Thyroid gland (tissue), 4 donors: ENCODE measurements at places on chromosomes 2 and 18. TPM values are rescaled to one million over a fixed set of nuclear protein-coding genes. Genes with fewer than 3 reads are reported as not detected.

FAM237A gene
- total RNA-seq = not detected

CRYGC gene
- not detected for total RNA-seq

MOGAT1 gene
- total RNA-seq = not detected

SFT2D3 gene
- total RNA-seq = 16.6 TPM

R3HDM1 gene
- 28.1 TPM for total RNA-seq

UPP2 gene
- not detected for total RNA-seq

CSRNP3 gene
- total RNA-seq = 9.0 TPM

PRKAG3 gene
- total RNA-seq = not detected

FBLN7 gene
- total RNA-seq = 33.6 TPM

GRHL1 gene
- total RNA-seq = 8.6 TPM

ITPRIPL1 gene
- 1.7 TPM for total RNA-seq

DNA sequence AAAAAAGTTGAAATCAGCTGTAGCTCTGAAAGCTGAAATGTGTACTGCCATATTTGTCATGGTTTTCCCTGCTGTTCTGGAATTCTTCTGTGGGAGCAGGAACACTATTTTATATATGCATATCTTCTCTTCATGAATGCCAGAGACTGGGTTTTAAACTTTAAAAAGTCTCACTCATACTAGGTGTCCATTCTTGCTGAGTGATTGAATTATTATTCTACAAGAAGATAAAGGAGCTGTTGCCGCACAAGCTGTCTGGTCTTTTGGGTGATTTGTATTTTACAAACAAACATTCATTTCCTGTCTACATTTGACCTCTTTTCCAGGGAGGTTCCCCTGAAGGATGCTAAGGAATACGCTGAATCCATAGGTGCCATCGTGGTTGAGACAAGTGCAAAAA is 40.5 kb upstream of the TXNDC2 start:
- no peaks in the 10 kb centered on the region for H3K27me3 ChIP-seq
- no peak overlapping the region for H3K4me3 ChIP-seq
- DNase-seq = no peak

GRCh38 chr2:45134014-45134413 is 124.8 kb upstream of the SIX2 start:
- H3K4me1 ChIP-seq = no peaks in the 10 kb centered on the region
- no peaks in the 10 kb centered on the region for H3K27me3 ChIP-seq
- no peak for DNase-seq
- H3K36me3 ChIP-seq = no peaks in the 10 kb centered on the region
- no peak overlapping the region for H3K4me3 ChIP-seq

- H3K27ac ChIP-seq = no peak overlapping the region
- no peaks in the 10 kb centered on the region for H3K4me1 ChIP-seq
- DNase-seq = no peak
These were observed 83.3 kb downstream of the GALNT14 start for GRCh38 chr2:31054842-31055388.

GRCh38 chr18:35510076-35510651 is 12.4 kb upstream of the INO80C start:
- H3K27me3 ChIP-seq = no peaks in the 10 kb centered on the region
- no peaks in the 10 kb centered on the region for H3K36me3 ChIP-seq
- DNase-seq = no peak
- H3K27ac ChIP-seq = no peak overlapping the region

DNA sequence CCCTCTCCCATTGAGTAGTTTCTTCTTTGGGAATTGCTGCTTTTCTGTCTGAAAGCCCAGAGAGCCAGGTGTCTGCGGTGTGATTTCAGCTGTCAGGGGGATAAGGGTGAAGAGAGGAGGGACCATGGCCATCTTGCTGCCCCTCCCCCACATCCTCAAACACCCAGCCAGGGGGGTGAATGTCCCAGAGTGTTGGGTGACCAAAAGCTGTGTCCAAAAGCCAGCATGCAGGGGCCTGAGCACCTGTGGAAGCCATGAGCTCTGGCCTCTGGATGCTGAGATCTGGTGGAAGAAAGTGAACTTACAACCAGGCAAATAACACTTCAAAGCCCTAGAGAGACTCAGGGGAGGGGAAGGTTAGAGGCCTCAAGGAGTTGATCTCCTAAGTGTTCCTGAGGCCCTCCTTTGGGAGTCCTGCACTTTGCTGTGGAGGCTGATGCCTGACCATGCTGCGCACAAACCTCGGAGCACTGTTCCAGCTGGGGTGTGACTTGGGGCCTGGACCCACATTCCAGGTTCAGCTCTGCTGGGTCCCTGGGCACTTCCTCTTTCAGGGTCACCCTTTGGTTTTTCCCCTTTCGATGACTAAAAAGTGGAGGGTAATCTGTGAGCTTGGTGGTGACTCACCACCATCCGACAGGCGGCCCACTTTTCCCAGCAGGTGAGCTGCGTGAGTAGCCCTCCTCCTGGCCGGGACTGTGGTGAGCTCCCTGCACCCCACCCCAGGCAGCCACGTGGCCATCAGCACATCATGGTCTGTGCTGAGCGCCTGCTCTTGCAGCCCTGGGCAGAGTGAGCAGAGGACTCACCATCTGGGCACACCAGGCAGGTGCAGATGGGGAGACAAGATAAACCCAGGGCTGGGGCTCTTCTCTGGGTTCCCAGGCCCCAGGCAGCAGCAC is 66.8 kb upstream of the FOSL2 start:
- H3K27me3 ChIP-seq = no peaks in the 10 kb centered on the region
- peaks cover 12% of the 10 kb centered on the region for H3K4me1 ChIP-seq
- H3K4me3 ChIP-seq = no peak overlapping the region
- H3K36me3 ChIP-seq = no peaks in the 10 kb centered on the region
- no peak for DNase-seq

- peaks cover 12% of the 10 kb centered on the region for H3K4me1 ChIP-seq
- no peak overlapping the region for H3K4me3 ChIP-seq
- no peaks in the 10 kb centered on the region for H3K27me3 ChIP-seq
- DNase-seq = peak; percentile 26
These were observed 9.4 kb upstream of the IL1RL1 start for GRCh38 chr2:102301867-102302362.
